Stimulated activated CD8-positive, alpha-beta memory T cell treated with anti-CD3 and anti-CD28 coated beads, Interleukin-2, amount 100 ng/mL, for 1 hour (primary cell): ENCODE measurements at places on chromosomes 13 and 19.

DNA sequence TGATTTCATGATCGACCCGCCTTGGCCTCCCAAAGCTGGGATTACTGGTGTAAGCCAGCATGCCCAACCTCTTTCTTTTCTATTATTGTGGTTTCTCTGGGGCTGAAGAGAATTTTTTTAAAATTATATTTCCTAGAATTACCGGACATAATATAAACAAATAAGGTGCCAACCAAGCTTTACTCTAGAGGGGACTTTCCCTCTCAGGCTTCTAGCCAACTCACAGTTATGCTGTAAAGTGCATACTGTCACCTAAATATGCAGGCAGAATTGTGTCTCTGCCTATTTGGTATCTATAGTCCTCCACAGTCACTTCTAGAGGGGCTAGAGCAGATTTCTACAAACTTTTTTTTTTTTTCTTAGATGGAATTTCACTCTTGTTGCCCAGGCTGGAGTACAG is 41.6 kb upstream of the ZNF681 start:
- DNase-seq, result no peak

DNA sequence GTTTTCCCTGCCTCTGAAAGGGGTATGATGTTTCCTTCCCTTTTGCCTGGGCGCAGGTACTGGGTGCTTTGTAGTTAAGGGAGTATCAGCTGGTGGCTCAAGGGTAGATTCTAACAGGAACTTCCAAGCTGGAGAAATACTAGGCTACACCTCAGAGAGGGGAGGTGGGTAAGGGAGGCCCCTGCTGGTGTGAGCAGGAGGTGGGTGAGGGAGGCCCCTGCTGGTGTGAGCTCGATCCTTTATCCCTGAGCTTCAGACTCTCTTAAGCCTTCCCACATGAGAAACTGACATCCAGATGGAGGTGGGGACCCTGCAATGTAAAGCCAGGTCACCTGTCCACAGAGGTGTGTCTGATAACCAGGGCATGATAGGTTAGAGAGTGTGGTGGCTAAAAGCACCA is 32.1 kb downstream of the CYP2B6 start:
- DNase-seq, result no peak

DNA sequence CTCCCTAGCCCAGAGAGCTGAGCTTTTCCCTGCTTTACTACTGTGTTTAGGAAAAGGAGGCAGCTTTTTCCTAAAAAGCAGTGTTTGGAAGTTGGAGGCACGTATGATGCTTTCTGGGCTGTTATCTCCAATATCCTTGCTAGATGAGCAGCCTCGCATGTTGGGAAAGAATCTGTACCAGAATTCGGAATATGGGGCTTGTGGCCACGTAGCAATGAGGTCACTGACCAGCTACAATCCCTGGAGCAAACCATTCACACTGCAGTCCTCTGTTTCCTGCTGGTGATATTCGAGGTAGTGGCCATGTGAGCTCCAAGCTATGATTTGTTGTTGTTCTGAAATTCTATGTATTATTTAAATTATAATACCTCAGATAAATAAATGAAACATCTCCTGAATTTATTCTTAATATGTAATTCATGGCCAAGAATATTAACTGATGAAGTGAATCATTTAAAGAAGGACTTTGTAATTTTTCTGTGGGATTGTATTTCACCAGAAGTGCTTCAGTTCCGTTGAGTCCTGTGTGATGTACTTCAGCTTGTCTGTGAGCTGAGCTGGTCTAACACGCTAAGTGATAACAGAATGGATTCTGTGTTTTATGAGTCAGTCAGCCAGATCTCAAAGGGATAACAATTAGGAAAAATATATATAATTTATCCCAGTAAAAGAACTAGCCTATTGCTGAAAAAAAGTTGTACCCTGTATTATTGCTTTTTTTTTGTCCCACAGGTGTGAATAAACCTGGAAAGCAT is 319.5 kb downstream of the SHISA2 start:
- DNase-seq, result no peak

DNA sequence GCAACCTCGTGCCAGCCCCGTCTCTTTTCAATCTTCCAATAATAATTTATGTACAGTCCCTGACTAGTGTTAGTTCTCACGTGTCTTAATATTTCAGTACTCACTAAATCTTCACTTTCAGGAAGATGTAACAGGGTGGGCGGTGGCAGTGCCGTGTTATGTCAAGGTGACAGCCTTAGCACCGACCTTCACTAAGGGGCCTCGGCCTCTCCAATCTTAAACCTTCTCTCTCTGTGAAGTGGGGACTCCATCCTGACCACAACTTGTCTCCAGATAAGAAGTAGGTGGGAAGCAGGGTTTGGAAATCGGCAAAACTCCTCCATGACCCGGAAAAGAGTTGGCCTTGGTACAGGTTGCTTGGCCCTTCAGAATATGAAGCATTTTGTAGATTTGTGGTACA is 1.8 kb downstream of the RPS19 start:
- DNase-seq, result no peak

GRCh38 chr19:6038634-6039405 is 60.9 kb upstream of the RANBP3 start:
- no peak for DNase-seq

DNA sequence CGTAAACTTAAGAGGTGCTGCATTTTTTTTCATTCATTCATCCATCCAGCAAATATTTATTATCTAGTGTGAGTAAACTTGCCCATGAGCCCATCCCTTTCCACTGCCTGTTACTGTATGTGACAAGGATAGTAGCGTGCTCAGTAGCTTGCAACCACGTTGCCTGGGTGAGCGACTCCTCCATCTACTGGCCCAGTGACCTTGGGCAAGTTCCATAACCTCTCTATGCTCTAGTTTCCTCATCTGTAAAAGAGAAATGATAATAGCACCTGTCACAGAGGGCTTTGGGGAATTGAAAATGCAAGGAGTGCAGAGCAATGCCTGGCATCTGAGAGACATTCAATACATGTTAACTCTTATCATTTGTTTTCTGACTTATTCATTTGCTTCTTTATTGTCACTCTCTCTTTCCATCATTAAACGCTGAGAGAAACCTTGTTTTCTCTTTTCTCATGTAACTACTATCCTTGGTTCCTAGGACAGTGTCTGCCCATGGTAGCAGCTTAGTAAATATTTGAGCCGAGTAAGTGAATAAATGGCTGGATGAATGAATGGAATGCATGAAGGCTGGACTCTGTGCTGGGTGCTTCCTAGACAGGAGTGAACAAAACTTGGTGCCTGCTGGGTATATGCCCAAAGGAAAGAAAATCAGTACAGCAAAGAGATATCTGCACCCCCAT is 19.9 kb downstream of the LRCH1 start:
- DNase-seq, result no peak

GRCh38 chr19:29515706-29516357 is 10.0 kb upstream of the VSTM2B start:
- DNase-seq, result no peak

DNA sequence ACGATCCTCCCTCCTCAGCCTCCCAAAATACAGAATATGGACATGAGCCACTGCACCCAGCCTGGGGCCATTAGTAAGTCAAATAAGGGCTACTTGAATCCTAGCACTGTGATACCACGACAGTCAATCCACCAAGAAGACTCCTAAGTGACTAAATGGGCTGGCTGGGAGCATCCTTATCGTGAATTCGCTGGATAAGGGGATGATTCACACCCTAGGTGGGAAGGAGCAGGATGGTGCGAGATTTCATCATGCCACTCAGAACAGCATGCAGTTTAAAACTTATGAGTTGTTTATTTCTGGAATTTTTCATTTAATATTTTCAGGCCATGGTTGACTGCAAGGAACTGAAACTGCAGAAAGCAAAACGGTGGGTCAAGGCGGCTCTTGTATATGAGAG is 30.2 kb downstream of the ATP8A2 start:
- no peak for DNase-seq

GRCh38 chr13:109118521-109118920 is 489.1 kb downstream of the MYO16 start:
- DNase-seq, result no peak

GRCh38 chr13:61294467-61295191 is 121.0 kb downstream of the PCDH20 start:
- DNase-seq, result no peak

DNA sequence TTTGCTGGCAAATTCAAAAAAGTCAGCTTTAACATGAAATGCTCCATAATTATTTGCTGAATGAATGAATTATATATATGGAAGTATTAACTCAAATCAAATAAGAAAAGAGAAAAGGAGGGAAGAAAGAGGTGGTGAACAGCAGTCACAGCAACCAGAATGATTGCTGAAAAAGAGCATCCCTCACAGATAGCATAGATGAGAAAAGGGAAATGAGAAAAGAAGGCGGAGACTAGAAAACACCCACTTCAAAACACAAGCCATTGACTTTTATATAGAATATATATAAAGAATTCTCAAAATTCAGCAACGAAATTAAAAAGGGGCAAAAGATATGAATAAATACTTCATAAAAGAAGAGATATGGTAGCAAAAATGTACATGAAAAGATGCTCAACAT is 75.2 kb downstream of the CAB39L start:
- DNase-seq, result no peak
